Stimulated activated CD4-positive, alpha-beta T cell treated with anti-CD3 and anti-CD28 coated beads, Interleukin-4, amount 100 ng/mL, for 48 hours (primary cell): ENCODE measurements at places on chromosomes 7 and 10.

- DNase-seq, result no peak
These were observed 111.3 kb upstream of the SORCS1 start for GRCh38 chr10:107275806-107276205.

DNA sequence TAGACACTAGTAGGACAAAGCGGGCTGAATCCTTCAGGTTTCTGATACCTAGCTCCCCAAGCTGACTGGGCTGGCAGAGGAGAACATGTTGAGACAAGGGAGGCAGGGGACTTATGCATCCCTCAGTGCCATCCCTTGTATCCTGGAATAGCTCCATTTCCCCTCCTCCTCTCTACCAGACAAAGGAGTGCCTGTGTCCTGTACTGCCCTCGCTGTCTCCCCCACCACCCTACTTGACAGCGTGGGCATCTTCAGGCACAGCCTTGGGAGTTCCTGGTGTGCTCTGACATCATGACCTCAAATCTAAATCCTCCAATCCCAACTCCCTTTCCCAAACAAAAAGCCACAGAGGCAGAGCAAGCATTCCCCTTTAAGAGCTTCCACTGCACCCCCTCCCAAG is 9.0 kb downstream of the SFXN3 start:
- DNase-seq, result no peak

- no peak for DNase-seq
These were observed 11.5 kb upstream of the SUPV3L1 start for GRCh38 chr10:69168493-69168892.

DNA sequence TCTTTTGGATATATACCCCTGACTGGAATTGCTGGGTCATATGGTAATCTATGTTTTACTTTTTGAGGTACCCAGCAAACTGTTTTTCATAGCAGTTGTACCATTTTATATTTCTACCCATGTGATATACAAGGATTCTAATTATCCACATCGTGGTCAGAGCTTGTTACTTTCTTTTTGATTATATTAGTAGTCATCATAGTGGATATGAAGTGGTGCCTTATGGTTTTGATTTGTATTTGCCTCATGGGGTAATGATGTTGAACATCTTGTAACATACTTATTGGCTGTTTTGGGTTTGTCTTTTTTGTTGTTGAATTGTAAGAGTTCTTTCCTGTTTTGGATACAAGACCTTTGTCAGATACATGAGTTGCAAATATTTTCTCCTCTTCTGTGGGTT is 51.7 kb downstream of the MAPK8 start:
- no peak for DNase-seq

- DNase-seq, result no peak
These were observed 28.8 kb upstream of the GPR26 start for GRCh38 chr10:123637326-123637880.

DNA sequence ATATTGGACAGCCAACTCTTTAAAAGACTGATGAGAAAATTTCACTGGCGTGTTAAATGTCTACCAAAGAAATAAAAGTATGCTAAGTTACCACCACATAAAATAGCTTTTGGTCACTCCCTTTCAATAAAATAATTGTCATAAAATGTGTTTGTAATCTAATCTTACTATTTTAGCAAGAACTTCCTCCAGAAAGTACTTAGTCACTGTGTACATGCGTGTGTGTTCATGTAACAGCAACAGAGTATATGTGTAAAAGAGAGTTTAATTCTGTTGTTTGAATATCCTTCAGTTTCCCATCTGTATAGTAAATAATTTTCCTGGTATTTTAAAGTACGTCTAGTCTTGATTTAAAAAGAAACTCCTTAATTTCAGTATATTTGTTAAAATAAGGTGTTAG is 35.0 kb upstream of the WASL start:
- no peak for DNase-seq

GRCh38 chr10:19862811-19863515 is 46.7 kb downstream of the PLXDC2 start:
- no peak for DNase-seq

- DNase-seq, result no peak
These were observed 118.7 kb downstream of the MAD1L1 start for GRCh38 chr7:2114052-2114451.
